ENCODE measurements at places on chromosomes 7 and 10.

DNA sequence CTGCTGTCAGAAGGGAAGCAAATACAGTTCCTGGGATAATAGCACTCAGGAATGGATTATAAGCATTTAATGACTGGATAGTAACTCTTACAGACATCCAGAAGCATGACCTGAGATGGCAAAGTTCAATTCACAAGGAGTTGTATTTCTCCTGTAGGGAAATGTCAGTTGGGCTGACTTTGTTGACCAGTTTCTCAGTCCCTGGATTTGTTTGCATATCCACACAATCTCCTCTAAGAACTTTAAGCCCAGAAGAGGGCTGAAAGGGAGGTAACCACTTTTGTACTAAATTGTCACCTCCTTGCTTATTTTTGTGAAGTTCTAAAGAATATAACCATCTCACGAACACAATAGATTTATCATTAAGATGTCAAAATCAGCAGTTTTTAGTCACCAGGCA lies 140.3 kb downstream of the SEMA3D start:
- no peak for DNase-seq

GRCh38 chr7:787332-788240 lies 44.7 kb upstream of the SUN1 start:
- DNase-seq, result no peak

DNA sequence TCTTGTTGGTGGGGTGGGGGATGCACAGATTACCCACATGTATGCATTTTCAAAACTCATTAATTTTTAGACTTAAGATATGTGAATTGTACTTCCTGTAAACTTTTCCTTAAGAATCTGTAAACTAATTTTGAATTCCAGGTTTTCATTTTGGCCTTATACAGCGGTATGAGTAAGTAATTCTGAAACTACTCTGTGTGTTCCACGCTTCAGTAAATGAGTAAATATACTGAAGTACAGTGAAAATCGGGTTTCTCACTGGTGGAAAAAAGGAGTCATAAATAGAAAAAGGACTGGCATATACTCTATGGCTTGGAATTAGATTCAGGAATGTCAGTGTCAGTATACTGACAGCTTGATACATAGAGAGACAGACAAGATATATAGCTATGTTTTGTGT lies 72.8 kb downstream of the CTTNBP2 start:
- no peak for DNase-seq

- DNase-seq, result no peak
Observed at GRCh38 chr7:32381024-32381601, 109.1 kb downstream of the LSM5 start.

DNA sequence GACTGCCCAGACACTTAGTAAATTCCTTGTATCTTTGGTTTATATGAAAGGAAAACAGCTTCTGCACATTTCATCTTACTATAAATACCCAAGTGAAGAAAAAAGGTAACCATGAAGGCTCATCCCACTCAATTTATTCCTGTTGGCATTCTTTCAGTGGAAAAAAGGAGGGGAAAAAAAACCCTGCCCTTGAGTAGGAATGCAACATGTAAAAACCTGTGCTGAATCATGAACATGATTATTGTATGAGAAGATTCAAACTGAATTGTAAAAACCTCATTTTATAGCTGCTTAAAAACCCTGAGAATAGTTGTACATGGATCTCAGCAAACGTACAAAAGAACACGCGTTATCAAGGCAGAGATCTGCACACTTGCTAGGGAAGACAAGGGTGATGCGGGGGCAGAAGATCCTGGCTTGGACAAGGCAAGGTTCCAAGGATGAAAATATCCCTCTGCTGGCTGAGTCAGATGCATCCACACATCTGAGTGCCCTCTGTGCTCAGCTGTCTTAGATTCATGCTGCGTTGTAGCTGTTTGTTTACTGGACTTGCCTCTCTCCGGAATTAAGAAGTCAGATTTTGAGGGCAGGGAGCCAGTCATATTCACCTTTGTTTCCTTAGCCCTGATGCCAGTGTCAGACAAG lies 658.2 kb downstream of the PARD3 start:
- DNase-seq, result no peak

DNA sequence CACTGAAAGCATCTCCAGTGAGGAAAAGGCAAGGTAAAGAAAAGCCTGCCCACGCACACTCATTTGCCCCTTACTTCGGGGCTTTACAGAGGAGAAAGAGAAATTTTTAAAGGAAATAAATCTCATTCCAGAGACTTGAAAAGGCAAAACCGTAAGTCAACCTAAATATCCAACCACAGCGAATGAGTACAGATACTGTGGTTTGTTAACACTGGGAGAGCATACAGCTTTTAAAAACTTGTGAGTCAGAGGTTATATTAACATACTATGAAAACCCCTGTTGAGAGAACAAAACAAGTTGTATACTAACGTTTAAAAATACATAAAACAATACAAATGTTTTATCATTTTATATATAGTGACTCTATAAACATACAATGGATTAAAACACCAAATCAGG lies 28.6 kb upstream of the ST7 start:
- DNase-seq, result no peak

DNA sequence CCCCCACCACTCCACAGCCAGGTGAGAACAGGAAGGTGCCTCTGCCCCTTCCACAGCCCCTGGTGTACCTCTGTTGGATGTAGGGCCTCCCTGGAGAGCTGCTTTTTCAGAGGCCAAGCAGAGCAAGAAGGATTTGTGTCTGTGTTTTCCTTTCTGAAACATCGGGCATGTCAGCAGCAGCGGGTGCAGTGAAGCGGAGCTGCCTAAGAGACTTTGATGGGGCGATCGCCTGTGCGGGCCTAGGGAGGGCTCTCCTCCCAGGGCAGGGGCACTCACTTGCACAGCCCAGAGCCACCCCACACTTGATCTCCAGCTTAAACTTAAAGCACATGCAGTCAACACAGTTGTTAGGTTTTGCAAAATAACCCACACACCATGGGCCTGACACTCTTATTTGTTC lies 324.7 kb downstream of the ACTR3B start:
- DNase-seq, result no peak

DNA sequence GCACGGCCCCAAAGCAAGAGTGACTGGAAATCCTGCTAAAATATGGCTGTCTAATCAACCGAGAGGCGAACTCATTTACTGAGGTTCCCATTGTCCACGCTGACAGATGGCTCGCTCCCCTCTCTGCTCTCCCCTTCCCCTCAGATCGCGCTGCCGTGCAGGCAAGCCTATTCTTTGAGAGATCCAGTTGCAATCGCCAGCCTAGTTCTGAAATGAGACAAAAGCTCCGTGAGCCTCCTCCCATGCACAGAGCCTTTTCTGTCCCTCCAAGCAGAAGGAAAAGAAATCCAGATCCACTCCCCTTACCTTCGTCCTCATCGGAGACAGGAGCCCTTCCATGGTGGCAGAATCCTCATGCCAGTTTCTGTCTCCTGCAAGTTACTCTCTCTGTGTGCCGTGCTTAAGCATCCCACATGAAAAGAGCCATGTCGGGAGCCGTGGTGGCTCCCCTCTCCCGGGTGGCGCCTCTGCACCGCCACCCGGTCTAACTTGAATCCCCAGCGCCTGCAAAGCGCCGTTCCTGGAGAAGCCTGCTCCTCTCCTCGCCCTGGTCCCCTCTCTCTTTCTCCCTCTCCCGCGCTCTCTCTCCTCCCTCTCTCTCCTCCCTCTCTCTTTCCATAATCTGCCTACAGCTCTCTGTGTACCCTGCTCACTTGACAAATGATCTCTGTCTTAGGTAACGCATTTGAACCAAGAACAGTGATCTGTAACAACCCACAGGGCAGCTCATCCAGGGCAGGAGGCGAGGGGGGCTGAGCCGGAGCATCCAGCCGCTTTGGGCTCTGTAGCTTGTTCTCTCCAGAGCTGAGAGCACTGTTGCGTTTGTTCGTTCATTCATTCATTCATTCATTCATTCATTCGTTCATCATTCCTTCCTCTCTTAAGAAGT lies 156.8 kb downstream of the FRMD4A start:
- peak; percentile 80 for DNase-seq
